Neuronal stem cell (in vitro differentiated cells): ENCODE measurements at places on chromosomes 11 and 22.

GRCh38 chr22:48703265-48703941 lies 1124.3 kb downstream of the BRD1 start:
- no peak for DNase-seq

DNA sequence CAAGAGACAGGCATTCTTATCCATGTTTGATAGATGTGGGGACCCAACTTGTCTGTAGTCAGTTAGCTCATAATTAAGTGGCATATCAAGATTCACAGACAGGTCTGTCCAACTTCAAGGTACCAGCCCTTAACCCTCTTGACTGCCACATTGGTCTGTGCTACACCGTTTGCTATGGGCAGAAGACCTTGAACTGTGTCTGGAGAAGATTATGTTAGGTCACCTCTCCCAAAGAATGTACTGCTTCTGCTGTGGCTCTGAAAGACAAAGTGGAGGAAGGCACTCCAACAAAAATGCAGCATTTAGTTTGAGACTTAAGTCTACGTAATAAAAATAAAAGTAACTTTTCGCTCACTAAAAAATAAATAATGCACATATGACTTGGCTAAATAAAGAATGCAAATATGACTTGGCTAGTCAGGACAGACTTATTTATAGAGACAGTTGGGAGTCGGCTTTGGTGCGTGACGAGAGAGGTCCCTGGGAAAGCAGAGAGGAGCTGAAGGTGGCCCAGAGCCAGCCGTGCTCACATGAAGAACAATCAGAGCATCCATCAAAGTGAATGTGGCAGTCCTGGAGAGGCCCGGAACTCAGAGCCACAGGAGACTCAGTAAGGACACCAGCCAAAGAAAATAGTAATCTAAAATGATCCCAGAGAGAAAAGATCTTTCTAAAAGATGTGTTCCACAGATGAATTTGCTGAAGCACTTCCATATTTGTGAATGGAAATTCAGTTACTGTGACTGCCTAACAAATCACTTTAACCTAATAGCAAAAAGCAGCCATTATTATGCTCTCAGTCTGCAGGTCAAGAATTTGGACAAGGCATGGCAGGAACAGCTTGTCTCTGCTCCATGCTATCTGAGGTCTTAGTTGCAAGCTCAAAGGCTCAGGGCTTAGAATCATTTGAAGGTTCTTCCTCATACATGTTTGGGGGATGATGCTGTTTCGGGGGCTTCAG lies 35.0 kb downstream of the CWC15 start:
- DNase-seq, result no peak

DNA sequence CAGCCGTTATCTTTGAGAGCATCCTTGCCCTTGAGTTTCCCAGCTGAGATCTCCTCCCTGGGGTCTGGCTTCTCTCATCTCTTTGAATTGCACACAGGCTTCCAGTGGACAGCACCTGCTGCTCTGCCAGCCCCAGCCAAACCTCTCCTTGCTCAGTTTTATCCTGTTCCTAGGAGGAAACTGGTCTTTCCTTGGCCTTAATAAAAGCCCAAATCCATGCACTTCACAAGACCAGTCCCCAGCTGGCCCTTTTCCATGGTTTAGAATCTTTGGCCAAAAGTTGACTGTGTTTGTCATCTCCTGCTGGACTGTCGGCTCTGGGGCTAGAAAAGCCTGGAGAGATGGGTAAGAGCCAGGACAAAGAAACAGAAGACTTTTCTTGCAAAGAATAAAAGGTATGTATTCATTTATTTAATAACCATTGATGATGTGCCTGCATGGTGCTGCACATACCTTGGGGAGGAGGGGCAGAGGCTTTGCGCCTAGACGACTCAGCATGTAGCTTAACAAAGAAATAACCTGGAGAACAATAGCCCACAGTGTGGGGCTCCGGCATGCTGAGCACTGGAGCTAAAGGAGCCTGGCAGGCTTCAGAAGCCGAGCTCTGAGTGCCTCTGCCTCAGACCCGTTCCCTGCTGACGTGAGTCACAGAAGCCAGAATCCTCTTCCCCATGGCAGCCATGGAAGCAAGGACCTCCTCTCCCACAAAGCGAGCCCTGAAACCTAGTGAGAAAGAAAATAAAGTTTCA lies 319.3 kb upstream of the B3GAT1 start:
- DNase-seq, result peak; percentile 59

- no peak for DNase-seq
Observed at GRCh38 chr11:86179646-86180064, 64.9 kb upstream of the EED start.

GRCh38 chr11:132330515-132330914 lies 960.1 kb downstream of the NTM start:
- DNase-seq, result peak; percentile 24

GRCh38 chr11:103850419-103851165 lies 185.8 kb upstream of the DDI1 start:
- DNase-seq, result no peak

DNA sequence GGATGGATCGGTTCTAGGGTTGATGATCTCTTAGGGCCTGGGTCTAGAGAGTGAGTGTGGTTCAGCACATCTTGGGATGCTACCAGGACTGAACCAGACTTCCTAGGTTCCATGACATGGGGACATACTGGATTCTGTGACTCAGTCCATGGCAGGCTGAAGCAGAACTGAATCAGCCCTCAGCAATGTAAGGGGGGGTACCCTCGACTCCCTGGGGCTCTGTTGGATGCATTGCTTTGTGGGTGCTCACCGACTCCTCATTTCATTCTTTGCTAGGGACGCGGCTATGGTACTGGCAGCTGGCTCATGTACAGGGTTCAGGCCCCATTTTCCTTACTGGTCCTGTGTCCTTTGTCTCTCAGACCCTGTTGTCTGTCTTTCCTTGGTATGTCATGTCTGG lies 733 bp upstream of the GRAMD1B start:
- no peak for DNase-seq

GRCh38 chr11:61083601-61084147 lies 18.6 kb upstream of the CD5 start:
- DNase-seq, result no peak

GRCh38 chr11:101775033-101775432 lies 139.8 kb upstream of the CEP126 start:
- DNase-seq, result no peak

GRCh38 chr11:125091247-125091876 lies 20.1 kb downstream of the TMEM218 start:
- DNase-seq, result peak; percentile 71

GRCh38 chr11:18785411-18785810 lies 6.2 kb downstream of the PTPN5 start:
- DNase-seq, result no peak

DNA sequence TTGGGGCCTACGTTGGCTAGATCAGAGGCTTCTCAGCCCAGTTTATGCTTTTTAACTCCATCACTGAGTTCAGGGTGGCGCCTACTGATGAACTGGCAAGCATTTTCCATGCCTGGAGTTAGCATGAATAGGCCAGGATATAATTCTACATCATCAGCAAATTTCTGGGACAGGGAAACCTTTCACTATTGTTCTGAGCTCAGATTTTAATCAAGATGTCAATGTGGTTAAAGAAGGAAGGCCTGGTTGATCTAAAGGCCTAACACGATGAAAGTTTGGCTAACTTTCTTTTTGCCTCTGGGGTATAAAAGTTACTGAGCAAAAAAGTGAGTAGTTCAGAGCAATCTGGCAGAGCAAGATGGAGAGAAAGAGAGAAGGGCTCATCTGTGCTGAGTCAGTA lies 21.7 kb upstream of the IFITM3 start:
- DNase-seq, result no peak

GRCh38 chr11:41306431-41306830 lies 153.0 kb downstream of the LRRC4C start:
- DNase-seq, result no peak

DNA sequence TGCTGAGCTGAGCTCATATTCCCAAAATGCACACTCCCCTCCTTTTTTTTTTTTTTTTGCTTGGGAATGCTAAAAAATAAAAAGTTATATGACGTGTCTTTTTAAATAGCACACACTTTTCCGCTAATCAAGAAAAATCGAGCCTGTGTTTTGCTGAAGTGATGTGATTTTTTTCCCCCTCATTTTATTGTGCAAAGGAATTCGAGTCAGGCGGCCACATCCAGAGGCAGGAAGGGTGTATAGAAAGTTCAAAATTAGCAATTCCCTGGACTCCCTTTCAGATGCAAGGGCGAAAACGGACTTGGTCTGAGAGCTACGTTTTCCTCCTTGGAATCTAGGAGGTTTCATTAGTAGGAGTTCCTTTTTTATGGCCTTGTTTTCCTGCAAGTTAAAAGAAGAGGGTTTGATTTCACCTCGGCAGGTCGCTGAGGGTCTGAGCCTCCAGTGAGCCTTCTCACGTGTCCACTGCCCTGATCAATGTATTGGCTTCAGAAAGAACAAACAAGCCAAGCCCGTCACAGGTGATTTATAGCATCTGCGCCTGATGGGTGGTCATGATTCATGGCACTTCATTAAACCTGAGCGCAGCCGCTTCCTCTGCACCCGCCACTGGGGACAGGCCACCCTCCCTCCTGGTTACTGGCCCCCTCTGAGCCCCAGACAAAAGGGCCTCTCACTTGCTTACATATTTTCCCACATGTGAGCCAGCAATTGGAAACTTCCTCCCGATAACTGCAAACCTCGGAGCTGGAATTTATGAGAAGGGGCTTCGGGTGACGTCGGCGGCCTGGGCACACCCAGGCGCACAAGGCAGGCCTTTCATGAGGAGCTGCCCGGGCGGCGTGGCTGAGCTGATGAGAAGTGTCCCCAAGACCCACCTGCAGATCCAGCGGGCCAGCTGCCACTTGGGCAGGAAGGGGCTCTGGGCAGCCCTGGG lies 64.4 kb upstream of the LINC01488 start:
- no peak for DNase-seq

DNA sequence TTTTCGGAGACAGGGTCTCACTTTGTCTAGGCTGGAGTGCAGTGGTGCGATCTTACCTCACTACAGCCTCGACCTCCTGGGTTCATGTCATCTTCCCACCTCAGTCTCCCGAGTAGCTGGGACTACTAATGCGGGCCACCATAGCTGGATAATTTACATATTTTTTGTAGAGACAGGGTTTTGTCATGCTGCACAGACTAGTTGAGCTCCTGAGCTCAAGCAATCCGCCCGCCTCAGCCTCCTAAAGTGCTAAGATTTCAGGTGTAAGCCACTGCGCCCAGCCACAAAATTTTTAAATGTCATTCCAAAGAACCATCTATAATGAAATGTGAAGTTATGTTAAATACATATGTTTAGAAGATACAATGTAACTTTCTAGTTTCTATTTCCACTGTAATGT lies 4747.7 kb upstream of the OR11H1 start:
- DNase-seq, result no peak

GRCh38 chr11:118900535-118901384 lies 17.1 kb downstream of the CXCR5 start:
- DNase-seq, result no peak

- DNase-seq, result no peak
Observed at GRCh38 chr22:36858156-36858555, 2.6 kb upstream of the NCF4 start.

- peak; percentile 80 for DNase-seq
Observed at GRCh38 chr11:31237819-31238760, 131.4 kb downstream of the DCDC1 start.

GRCh38 chr22:48510599-48510998 lies 1317.1 kb downstream of the BRD1 start:
- no peak for DNase-seq

DNA sequence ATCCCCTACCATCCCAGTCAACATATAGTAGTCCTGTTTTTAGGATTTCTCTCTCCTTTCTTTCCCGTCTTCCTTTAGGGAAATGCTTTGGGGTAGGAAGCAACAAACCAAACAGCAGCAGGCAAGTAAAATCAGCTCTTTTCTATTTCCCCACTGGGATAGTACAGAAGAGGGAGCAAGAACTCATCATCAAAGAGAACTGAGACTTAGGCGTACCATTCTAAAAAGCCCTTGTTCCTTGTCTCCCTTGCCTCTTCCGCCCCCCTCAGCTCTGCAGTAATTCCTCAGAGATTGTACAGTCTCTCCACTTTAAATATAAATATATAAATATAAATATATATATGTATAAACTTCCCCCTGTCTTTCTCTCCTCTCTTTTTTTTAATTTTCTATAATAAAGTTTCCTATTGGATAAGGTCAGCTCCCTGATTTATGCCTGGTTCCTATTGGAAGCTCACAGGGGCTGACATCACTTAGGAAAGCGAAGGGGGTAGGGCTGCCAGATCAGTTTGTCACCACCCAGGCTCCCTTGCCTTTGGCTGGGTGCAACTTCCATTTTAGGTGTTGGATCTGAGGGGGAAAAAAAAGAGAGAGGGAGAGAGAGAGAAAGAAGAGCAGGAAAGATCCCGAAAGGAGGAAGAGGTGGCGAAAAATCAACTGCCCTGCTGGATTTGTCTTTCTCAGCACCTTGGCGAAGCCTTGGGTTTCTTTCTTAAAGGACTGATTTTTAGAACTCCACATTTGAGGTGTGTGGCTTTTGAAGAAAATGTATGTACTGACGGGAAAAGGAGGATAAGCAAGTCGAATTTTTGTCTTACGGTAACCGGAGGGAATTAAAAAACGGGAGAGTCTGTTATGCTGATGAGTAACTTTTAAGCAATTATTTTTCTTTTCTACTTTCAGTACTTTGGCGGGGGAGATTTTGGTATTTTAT lies at the start of gene CTNND1:
Gene CTNND1 (plus strand): TSS at position 502 of the 934 bp plus-strand sequence. CDS start 29,677 bp downstream, outside the sequence.
- DNase-seq, result peak; percentile 84

DNA sequence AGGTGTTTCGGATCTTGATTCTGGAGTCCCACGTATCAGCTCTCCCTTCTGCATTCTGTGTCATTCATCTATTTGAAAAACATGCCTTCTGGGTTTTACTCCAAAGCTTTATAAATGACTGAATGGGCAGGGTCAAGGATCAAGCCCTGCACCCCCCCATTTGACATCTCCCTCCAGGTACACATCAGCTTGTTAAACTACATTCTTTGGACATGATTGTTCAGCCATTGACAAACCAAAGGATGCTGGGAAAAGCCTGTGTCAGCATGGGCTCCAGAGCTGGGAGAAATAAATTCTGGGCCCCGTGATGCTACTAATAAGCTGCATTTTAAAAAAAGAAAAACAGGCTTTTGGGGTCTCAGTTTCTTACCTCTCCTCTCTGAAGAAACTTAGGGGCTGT lies 103.7 kb downstream of the DSCAML1 start:
- no peak for DNase-seq

- no peak for DNase-seq
Observed at GRCh38 chr11:1270476-1270875, 39.0 kb downstream of the TOLLIP start.

DNA sequence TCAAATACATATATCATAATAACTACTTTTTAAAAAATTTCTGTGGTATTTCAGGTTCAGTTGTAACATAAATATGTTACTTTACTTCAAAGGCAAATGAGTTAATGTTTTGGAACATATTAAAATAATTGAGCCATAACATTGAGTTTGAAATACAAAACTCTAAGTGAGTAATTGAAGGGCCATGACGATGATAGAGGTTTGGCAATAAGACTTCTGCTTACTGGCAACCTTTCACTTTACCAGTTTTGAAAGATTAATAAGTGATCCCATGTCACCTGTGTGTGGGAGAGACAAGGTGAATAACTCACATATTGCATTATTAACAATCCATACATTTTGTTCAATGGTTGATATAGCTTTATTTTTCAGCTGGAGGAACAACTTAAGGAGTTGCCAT lies 144.4 kb downstream of the GRIA4 start:
- DNase-seq, result no peak

- no peak for DNase-seq
Observed at GRCh38 chr11:79467761-79468160, 26.9 kb upstream of the TENM4 start.
